ENCODE measurements at places on chromosomes 3 and 15.

- DNase-seq = no peak
Observed at GRCh38 chr3:73074781-73075180, 13.3 kb downstream of the EBLN2 start.

DNA sequence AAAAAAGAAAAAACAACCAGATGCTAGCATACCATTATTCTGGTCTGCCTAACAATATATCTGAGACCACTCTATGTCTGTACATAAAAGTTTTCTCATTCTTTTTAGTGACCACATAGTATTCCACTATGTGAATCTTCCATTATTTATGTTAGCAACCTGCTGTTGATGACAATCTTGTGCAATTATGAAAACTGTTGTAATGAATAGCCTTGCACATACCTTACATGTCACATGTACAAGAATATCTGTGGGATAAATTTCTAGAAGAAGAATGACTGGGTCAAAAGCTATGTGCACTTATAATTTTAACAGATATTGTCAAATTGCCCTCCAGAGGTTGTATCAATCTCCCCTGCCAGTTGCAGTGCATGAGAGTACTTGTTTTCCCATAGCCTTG is 62.5 kb downstream of the ARHGAP31 start:
- DNase-seq = no peak

DNA sequence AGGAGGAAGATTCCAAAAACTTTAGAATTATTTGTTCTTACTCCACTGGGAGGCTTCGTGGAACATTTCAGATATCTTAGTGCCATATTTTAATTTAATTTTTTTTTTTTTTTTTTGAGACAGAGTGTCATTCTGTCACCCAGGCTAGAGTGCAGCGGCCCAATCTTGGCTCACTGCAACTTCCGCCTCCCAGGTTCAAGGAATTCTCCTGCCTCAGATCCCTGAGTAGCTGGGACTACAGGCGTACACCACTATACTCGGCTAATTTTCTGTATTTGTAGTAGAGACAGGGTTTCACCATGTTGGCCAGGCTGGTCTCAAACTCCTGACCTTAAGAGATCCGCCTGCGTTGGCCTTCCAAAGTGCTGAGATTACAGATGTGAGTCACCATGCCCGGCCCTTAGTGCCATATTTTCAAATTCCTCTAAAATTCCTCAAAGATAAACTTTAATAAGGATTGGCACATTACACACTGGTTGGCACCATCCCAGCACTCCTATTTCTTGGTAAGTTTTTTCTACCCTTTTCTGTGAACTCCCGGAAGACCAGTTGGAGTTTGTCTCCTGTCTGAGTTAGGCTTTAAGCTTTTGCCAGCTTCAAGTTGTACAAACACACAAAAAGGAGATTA is 693.7 kb downstream of the MCTP2 start:
- no peak for DNase-seq

DNA sequence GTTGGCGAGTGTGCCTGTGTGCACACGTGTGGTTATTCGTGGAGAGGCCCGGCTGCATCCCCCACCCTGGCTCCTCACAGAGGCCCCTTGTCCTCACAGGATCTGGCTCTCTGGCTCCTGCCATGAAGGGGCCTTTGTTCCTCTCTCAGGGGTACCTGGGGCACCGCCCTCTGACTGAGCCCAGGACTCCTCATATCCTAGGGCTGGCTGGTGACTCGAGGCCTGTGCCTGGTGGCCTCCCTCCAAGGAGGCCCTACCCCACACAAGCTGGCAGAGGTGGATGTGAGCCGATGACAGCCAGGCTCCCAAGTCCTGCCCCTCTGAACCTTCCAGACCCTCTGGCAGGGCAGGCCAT is 10.0 kb downstream of the PRKCD start:
- no peak for DNase-seq

GRCh38 chr15:78209646-78210348 is 24.6 kb downstream of the ACSBG1 start:
- DNase-seq = no peak

DNA sequence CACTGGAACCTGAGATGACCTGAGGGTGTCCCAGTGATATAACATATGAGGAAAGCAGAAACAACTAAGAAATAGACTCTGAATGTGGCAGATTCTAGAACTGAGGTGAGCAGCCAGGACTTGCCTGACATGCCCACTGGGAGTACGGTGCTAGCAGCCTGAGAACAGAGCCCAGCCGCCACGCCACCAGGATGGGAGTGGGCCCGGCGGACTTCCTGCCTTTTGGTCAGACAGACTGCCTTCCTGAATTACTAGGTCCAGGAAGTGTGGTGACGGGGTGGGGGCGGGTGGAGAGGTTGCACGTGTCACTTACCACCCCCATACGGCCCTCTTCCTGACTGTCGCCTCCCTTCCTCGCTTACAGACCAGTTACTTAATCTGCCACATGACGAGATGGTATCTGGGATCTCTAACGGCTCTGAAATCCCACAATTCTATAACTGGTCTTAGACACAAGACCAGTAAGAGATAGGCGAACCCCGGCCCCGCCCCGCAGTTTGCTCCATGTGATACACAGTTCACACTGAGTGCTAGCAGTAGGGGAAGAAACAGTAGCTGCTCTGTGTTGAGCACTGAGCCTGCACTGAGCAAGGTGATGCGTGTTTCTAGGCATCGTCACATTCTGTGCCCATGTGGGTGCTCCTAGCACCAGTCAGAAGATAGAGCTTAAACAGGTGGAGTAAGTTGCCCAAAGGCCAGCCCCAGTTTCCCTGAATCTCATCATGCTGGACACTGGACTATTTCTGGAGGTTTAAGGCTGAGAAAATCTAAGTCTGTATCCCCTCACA is 95.7 kb downstream of the CPN2 start:
- DNase-seq = peak; percentile 70

DNA sequence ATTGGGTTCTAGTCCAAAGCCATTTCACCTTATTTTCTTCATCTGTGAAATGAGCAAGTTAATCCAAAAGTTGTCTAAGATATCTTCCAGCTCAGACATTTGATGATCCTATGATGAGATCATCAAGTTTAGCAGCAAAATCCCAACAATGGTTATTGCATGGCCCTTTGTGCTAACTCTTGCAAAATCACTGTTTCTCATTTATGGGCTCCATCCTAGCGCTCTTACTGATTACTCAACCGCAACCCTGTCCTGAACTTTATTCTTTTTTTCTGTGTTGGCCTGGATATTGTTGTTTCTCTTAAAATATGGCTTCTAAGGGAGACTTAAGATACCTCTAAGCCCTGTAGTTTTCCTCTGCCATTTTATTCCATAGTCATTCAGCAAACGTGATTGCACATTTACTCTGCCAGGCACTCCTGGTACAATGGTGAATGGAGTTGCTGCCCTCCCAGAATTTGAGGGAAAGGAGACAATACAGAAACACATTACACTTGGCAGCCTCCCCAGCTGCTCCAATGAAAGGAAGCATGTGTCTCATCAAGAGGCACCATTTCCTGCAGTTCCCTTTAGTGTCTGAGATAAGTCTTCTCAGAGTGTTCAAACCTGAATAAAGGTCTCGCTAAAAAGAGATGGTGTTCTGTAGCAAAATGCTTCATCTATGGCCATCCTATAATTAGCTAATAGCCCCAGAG is 4.4 kb downstream of the GXYLT2 start:
- DNase-seq = no peak
